ENCODE measurements at places on chromosomes 4 and X.

DNA sequence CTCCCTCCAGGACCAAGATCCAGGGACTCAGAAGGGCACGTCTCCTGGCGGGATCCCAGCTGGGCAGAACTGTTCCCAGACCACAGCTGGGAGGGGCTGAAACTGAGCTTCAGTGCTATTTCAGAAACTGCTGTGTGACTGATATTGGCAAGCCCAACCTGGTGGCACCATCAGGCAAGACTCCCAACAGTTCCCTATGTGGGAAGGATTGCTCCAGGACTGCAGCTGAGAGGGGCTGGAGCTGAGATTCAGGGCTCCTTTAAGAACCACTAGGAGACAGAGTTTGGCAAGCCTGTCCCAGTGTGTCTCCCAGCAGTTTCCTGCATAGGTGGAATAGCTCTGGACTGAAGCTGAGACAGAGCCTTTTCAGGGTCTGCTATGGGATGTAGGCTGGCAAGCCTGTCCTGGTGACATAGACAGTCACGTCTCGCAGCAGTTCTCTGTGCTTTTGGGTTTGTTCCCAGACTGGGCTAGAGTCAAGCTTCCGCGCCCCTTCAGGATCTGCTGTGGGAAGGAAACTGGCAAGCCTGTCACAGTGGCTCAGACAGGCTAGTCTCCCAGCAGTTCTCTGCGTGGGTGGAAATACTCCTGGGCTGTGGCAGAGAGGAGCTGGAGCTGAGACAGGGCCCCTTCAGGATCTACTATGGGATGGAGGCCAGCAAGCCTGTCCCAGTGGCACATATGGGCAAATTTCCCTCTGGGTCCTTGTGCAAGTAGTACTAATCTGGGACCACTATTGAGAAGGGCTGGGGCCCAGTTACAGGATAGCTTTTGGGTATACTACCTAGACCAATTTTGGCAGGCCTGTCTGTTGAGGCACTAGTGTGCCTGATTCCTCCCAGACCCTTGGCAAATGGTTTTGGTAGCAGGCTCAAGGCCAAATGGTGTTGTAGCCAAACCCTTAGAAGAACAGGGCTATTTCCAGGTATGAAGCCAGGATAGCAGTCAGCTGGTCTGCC is 20.2 kb upstream of the MED14 start:
- DNase-seq, result no peak

GRCh38 chrX:119617517-119618164 is 11.4 kb upstream of the NKRF start:
- DNase-seq, result no peak

- no peak for DNase-seq
Measured at GRCh38 chrX:10654960-10655359, 34.6 kb upstream of the MID1 start.

DNA sequence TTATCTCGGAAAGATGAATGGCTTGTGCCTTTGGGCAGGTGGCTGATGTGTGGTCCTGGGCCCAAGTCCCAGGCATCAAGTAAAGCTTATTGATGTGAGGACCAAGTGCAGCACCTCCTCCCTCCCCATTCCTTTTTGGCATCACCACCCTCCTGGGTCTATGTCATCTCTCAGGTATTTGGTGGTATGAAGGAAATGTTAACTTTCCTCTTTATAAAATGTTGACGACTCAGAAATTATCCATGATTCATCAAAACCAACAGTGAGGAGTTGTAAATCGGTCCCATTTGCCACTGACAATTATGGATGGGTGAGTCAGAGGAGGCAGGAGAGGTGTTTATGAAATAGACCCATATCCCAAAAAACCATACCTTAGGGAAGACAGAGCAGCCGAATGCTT is 229.4 kb upstream of the GATB start:
- no peak for DNase-seq

DNA sequence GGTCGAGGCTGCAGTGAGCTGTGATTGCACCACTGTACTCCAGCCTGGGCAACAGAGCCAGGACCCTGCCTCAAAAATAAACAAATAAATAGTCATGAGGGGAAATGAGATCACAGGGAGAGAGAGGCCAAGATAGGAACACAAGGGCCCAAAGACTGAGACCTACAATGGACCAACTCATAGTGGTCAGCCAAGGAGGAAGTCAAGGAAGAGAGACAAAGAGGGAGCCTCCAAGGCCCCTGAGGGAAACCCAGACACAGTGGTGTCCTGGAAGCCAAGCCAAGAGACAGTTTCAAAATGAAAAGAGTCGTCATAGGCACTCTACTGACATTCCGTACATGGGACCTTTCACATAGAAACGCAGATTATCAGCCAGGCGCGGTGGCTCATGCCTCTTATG is 153.3 kb downstream of the BCOR start:
- DNase-seq, result no peak

GRCh38 chr4:25803720-25804225 is 59.0 kb downstream of the SEL1L3 start:
- no peak for DNase-seq

DNA sequence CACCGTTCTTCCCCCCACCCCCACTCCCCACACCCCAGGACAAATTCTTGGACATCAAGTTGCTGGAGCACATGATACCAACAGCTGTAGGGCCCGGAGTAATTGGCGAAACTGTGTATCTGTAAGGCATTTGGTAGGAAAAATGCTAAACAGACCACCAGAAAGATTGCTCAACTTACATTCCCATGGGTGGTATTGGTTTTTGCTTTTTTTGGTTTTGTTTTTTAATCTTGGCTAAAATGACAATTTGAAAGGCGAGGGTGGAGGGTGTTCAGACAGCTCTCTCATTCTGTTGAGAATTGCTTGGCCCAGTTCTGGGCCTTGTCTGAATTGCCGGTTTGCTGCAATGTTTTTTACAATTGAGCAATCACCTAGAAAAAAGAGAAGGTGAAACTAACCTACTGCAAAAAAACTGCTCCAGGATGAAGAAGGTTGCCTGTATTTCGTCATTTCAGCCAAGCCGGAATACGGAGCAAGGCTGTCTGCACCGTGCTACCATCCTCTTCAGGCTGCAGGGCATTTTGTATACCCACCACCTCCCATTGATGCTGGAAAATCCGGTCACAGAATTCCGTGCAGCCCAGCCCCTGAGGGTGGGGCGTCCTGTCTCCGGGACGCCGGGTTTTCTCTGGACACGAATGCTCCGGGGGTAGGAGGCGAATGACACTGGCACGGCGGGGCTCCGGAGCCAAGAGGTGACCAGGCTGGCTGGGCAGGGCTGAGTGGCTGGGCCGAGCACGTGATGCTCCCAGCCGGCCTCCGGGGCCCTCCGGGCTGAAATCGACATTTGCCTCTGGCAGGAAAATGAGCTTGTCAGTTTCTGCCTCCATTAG is at the start of gene CLCN4:
Gene CLCN4 (plus strand): TSS at position 777 of the 833 bp plus-strand sequence. CDS start 28,058 bp downstream, outside the sequence.
- DNase-seq, result no peak

DNA sequence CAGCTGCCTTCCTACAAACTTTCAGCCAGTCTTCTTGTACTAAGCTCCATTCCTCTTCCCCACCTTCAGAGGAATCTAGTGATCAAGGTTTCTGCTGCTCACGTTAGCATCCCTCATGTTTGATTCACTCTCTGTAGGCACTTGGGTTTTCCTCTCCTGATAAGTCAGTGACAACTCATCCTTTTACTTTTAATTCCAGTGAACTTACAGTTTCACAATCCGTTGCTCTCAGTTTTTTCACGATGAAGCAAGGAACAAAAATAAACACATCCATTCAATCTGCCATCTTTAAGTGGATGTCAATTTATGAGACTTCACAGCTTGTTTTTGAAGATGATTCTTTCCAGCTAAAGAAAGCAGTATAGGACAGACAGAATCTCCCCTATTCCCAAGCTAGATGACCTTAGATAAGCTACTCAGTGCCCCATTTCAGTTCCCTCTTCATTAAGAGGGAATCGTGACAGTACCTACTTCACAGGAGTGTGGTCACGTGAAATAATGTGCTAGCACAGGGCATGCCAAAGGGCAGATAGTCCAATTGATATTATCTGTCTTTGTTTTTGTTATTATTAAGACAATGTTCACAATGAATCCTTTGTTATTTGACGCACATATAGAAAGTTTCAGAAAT is 234.3 kb downstream of the PALLD start:
- no peak for DNase-seq

DNA sequence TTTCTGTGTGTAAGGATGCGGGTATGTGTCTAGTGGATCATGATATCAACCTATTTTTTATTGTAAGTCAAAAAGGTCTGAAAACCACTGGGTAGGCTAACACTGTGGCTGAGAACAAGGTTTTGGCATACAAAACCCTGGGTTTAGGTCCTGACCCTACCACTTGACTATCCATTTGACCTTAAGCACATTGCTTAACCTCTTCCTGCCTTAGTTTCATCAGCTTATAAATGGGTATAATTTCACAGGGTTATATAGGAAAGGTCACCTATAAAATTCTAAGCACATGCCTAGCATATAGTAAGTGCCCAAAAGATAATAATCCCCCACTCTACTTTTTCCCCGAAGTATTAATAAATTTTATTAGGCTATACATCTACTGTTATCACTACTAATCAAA is 263.0 kb downstream of the UNC5C start:
- DNase-seq, result no peak

GRCh38 chrX:150967786-150968185 is 15.3 kb upstream of the HMGB3 start:
- no peak for DNase-seq

DNA sequence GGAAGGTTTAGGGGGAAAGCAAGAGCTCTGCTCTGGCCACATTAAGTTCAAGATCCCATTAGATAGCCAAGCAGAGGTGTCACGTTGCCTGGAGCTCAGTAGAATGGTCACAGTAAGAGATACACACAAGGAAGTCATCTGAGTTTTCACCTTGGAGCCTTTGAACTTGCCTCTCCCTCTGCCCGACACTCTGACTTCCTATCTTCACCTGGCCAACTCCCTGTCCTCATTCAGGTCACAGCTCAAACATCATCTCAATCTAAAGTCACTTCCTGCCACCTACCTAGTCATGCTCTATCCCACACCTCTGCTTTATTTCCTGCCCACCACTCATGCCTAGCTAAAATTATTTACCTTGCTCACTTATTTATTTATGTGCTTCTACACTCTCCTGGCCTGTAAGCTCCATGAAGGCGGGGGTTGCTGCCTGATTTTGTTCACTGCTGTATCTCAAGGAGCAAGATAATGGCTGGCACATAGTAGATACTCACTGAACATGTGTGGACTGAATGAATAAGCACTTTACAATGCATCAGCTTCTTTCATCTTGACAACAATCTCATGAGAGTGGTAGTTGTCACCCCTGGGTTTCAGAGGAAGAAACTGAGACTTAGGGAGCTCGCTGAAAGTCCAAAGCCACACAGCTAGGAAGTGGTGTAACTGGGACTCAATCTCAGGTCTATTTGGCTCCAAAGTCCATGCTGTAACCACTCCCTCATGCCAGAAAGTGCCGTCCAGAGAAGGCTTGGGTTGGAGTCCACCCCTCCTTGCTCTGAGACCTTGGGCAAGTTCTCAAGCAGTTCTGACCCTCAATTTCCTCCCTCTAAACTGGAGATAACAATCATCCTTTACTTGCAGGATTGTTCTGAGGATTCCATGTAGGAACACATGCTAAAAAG is 40.3 kb downstream of the EFNB1 start:
- no peak for DNase-seq

DNA sequence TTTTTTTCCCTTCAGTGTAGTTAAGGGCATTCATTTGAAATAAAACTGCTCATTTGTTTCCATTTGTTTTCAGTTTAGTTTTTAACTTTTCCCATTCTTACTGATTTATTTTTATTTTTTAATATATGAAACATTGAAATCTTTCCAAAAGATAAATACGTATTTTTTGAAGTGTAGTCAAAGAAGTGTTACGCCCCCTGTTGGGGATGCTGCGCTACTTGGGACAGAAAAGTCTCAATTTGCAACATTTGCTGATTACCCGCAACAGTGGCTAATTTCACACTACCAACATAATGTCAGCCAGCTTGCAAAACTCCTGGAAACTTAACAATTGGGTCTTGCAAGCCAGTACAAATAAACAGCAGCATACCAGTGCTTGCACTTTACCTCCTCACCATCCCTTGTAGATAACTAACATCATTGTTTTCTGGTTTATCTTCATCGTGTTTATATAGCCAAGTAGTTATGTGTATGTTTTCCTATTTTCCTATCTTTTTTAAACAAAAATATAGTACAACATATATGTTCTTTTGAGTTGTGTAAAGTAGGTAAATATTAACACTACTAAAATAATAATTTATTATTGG is 158.6 kb downstream of the STPG2 start:
- no peak for DNase-seq

GRCh38 chr4:149223659-149224058 is 592.0 kb downstream of the IQCM start:
- DNase-seq, result no peak

DNA sequence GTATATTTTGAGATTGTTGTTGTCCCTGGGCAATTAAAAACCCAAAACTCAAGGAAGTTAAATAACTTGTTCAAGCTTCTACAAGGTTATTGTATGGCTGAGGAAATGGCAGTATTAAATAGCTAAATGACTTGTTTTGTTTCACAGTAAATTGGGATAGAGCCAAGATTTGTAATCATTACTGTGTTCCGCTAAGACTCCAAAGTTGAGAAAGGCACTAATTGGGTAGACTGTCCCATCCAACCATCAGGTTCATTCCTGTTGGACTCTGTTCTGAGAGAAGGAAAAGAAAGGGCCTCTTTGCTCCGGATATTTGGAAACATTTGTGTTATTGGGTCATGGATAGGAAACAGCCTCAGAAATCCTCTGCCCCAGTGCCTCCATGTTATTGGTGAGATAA is 82.2 kb downstream of the DCLK2 start:
- no peak for DNase-seq

- DNase-seq, result no peak
Measured at GRCh38 chrX:5015451-5015850, 1213.2 kb downstream of the NLGN4X start.

- DNase-seq, result no peak
Measured at GRCh38 chr4:52173470-52174045, 122.5 kb downstream of the SPATA18 start.

DNA sequence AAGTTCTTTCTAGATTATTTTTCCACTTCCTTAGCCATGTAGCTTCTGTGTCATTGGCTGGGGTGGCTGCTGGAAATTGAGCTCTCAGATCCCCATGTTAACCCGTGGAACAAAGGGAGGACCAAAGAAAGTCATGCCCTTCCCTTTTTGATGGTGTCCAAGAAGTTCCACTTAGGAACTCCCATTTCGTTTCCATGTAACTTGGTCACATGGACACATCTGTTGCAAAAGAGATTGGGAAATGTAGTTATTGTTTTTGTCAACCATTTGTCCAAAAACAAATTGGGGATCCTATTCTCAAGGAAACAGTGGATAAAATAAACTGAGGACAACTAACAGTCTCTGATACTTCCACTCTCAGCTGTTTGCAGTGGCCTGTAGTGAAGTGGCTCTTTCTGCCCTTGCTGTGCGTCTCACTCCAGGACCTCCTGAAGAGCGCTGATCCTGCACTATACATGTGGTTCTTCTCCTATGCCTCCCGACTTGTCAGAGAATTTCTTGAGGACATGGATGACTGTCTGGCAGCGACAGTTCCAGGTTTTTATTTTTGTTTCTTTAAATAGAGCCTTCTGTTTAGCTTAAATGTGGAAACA is 125.3 kb upstream of the LNX1 start:
- DNase-seq, result no peak

- no peak for DNase-seq
Measured at GRCh38 chr4:40575846-40576245, 53.8 kb downstream of the RBM47 start.

Measured in activated T-cell treated with anti-CD3 and anti-CD28 coated beads for 1 hour (primary cell).